ENCODE measurements at places on chromosomes 7 and 10.

- DNase-seq, result no peak
Measured at GRCh38 chr7:142925413-142925812, 8.1 kb downstream of the TRPV5 start.

DNA sequence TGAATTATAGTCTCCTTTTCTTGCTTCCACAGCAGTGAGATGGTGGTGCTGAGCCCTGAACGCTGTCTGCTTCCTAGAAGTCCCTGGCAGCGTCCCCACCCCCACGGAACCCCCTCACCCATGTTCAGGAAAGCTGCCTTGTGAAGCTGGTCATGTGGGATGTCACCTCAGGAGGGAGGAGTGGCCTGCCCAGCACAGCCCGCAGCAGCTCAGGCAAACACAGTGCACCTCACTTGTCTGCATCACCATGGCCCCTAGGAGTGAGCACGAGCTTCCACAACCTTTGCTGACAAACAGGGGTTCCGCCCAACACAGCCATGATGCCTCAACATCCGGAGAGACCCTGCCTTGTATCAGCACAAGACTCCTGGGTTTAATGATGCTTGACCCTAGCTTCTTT is 508.9 kb downstream of the RPS24 start:
- no peak for DNase-seq

GRCh38 chr7:15128716-15129115 is 226.2 kb upstream of the DGKB start:
- DNase-seq, result no peak

DNA sequence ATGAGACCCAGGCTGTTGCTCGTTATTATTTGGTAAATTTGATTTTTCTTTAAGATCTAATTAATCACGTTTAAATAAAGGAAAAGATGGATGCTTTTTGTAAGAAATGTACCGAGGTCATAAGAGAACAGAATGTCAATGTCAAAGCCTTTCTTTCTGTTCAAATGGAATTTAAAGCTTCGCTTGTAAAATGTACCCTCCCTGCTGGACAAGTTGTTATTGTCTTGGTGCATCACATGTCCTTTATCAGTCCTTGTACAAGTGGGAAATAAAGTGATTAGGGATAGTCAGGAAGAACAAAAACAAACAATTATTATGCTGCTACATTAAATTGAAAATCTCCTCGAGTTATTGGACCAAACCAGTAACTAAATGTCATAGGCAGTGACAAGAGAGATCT is 363.2 kb downstream of the PHTF2 start:
- no peak for DNase-seq

DNA sequence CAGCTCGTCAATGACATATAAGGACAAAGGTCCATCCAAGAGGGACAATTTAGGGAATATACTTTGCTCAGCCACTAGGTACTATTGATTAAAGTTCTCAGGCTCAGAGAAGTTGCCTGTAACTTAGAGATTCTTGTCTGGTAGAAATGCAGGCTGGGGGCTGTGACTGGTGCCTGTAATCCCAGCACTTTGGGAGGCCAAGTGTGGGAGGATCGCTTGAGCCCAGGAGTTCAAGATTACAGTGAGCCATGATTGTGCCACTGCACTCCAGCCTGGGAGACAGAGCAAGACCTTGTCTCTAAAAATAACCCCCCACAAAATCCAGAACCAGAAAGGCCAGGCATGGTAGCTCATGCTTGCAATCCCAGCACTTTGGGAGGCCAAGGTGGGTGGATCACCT is 36.2 kb upstream of the ACTR3B start:
- DNase-seq, result no peak

- DNase-seq, result no peak
Measured at GRCh38 chr10:59674215-59674836, 35.3 kb downstream of the SLC16A9 start.

- DNase-seq, result no peak
Measured at GRCh38 chr10:45417746-45418145, 43.7 kb downstream of the ALOX5 start.

DNA sequence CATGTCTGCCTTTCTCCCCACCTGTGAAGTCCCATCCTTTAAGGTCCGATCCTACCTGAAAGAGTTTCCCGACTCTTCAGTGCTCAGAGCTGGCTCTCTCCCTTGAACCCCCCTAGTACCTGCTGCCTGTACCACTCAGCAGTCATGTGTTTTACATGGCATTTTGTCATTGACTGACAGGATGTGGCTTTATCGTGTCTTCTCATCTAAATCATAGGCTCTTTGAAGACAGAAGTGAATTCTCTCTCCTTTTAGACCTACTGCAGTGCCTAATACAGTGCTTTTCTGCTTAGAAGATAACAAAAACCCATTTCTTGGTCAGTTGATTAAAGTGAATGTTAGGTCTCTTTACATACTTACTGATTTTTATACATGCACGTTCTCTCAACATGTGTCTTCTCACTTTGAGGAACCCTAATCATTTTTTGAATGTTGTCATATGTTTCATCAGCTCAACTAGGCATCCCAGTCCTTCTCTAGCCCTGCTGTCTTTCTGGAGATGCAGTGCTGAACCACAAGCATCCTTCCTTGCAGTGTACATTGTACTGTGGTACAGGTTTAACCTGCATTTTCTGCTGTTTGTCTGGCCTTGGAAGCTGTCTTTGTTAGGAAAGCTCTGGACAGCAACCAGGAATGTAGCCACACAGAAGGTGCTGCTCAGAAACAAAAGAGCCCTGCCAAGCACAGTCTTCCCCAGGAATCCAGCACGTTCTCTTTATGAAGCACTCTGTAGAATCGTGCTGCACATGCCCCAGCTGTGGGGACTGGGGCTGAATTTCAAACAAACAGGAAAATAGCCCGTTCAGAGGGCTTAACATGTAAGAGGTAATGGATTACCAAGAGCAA is 28.1 kb upstream of the LRRC4 start:
- DNase-seq, result no peak

Data from dermis microvascular lymphatic vessel endothelial cell (primary cell).